SHP77 treated with DMSO at 0.1 percent for 48 hours (cell line): ENCODE measurements at places on chromosomes 6 and 20.

- DNase-seq = no peak
Observed at GRCh38 chr6:4707011-4707410, 69.2 kb upstream of the CDYL start.

GRCh38 chr6:12555267-12555666 lies 161.3 kb upstream of the PHACTR1 start:
- no peak for DNase-seq

DNA sequence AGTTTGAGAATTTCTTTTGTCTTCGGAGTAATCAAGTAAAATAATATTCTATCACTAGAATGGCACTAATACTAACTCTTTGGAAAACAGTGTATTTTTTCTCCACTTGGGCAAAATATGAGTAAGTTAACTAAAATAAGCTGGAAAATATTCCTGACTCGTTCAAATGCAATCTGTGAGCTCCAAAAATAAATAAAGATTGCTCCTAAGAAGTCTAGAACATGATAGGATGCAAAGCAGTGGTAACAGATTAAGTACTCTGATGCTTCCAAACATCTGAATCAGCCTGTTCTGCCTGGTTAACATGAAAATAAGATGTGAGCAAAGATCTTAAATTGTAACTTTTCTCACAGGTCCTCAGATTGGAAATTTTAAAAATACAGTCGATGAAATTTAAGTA lies 285.1 kb upstream of the ID4 start:
- no peak for DNase-seq

DNA sequence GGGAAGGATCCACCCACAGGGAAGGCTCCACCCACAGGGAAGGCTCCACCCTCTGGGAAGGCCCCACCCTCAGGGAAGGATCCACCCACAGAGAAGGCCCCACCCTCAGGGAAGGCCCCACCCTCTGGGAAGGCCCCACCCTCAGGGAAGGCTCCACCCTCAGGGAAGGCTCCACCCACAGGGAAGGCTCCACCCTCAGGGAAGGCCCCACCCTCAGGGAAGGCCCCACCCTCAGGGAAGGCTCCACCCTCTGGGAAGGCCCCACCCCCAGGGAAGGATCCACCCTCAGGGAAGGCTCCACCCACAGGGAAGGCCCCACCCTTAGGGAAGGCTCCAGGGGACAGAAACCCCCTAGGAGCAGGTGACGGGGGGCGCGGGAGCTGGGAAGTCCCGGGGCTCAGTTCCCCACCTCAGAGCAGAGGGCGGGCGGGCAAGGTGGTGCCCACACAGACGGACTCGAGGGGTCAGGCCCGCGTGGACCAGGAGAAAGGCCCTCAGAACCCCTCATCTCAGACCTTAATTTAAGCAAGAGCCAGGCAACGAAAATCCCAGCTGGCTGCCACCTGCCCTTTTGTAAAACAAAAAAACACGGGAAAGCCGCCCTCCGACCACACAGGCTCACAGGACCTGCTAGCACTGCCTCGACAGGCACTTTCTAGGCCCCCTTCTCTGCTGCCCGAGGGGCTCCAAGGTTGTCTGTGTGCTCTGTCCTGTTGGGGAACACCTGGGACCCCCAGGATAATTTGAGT lies 39.7 kb downstream of the KCNQ2 start:
- peak; percentile 58 for DNase-seq
